IMR-90 (cell line): ENCODE measurements at places on chromosomes 2 and 18.
A peak's percentile ranks its signal among the peaks of the same experiment; 100 is the strongest.

DNA sequence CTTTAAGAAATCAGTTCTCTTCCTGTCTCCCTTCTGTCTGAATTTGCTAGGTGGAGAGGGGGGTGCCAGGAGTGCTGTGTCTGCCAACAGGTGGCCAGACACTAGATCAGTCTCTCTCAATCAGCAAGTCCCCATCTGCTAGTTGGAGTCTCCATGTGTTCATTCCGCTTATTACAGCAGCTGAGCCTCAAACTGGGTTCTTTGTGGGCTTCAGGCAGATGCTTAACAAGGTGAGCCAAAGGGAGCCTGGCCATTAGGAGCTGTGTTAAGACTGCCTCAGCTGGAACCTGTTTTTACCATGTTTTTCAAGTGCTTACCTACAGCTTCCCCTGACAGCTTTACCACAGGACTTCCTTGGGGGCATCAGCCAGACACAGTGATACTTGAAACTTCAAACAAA lies 401.9 kb downstream of the LRP1B start:
- DNase-seq = no peak

DNA sequence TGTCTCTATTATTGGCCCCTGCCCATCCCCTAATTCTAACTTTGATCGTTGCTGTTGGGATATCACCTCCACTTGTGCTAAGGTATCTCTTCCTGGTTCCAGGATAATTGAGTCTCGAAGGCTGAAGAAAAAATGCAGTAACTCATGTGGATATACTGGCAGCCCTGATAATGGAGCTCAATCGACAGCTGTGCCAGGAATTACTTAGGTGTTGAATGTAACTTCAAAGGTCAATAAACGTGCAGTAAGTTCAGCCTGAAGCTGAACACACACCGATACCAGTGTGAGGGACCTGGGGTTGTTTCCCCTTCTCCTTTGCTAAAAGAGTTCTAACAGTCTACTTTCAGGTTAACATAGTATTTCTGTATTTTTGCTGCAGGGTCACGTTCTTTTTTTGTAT lies 11.9 kb upstream of the REG3G start:
- DNase-seq = no peak

- peak; percentile 33 for DNase-seq
Measured at GRCh38 chr2:25570161-25570845, 103.1 kb downstream of the DTNB start.

- peak; percentile 82 for DNase-seq
Measured at GRCh38 chr18:25830787-25831186, 259.6 kb downstream of the SS18 start.

GRCh38 chr18:79385708-79386341 lies 9.9 kb upstream of the NFATC1 start:
- no peak for DNase-seq

DNA sequence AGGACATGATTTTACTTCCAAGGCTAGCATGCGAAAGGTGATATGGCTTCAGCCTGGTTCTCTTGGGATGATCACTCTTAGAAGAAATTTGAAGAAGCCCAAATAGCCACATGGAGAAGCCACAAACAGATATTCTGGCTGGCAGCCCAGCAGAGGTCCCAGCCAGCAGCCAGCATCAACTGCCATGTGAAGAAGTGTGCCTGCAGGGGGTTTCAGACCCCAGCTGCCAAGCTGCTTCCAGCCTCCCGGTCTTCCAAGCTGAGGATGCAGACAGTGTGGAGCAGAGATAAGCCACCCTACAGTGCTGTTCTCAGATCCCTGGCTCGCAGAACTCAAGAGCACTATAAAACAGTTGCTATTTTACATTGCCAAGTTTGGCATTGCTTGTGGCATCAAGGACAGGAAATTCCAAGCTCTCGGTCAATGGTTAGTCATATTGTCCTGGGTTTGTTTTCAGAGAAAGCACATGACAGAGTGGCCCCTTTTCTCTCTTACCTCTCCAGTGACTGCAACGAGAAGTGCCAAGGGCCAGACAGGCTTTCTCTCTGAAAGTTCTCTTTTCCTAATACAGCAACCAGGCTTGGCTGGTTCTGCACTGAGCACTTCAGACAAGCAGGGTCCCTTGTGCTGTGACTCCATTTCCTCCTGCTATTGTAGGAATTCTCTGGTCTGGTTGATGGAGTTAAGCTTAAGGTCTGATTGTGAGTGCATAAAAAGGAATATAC lies 223.7 kb downstream of the ANKRD30B start:
- no peak for DNase-seq

DNA sequence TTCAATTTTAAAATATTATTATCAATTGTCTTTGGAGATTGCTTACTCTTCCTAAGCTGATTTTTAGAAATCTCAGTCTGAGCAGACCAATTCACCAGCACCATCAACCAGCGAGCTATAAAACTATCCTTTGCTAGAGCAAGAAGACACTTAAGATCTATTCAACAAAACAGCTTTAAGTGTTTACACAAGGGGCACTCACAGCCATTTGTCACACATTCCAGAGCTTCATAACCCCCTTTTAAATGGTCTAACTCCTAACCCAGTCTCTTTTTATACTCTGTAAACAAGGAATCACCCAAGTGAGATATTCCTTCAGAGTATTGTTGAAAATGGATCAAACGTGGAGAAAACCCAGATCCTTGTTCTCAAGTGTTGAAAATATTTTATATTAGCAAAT lies 1294.1 kb upstream of the CHAC2 start:
- no peak for DNase-seq

DNA sequence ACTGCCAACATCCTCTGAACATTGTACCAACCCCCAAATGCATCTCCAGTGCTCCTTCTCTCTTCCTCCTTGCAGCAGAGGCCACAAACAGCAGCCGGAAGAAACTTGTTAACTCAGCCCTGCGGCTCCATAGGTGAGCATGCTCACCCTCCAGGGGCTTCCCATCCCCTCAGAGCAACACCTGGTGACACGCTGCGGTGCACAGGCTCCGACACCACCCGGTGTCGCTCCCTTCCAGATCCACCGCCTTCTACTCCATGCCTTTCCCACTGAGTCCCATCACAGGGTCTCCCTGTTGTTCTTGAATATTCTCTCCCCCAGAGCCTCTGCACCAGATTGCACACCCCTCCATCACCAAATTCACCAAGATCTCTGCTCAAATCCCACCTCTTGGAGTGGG lies 171.5 kb upstream of the FHL2 start:
- DNase-seq = no peak

- no peak for DNase-seq
Measured at GRCh38 chr2:71503837-71504236, 50.5 kb downstream of the DYSF start.

- no peak for DNase-seq
Measured at GRCh38 chr2:54386585-54386984, 69.5 kb upstream of the SPTBN1 start.
